Breast epithelium (tissue), 4 donors: ENCODE measurements at places on chromosomes 4 and X.

GRCh38 chrX:132631579-132632232 lies 142.9 kb upstream of the MBNL3 start:
- no peak for DNase-seq

GRCh38 chrX:19955306-19955705 lies 35.6 kb downstream of the BCLAF3 start:
- DNase-seq, result no peak

GRCh38 chr4:134906404-134907023 lies 704.9 kb upstream of the PABPC4L start:
- DNase-seq, result no peak

DNA sequence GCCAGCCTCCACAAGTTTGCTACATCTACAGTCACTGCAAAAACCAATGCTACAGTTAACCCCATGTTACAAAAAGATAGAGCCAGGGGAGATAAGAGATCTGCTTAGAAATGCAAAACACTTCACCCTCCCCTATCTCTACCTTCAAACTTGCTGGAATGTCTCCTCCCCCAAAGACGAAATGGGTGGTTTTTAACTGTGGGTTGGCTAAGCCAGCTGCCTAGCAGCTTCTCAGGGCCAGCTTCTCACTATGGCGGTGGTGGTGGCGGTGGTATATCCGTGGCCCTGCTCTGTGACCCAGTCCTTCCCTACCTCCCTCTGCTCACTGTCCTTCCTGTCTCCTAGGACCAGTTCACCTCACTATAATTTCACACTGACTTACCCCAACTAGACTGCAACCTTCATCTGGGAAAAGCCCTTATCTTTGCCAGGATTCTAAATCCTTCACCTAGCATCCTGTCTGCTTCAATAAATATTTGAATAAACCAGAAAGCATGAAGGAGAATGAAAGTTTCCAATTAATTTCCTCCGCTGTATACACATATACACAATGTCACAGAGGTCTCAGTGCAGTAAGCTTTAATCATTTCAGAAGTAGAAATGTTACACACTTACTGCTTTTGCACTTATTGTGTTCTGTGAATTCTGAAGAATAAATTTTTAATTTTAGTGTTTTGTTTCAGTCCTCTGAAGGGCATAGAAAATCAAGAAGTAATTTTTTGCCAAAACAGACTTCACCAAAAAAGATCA lies 46.3 kb downstream of the SH3KBP1 start:
- DNase-seq, result no peak

DNA sequence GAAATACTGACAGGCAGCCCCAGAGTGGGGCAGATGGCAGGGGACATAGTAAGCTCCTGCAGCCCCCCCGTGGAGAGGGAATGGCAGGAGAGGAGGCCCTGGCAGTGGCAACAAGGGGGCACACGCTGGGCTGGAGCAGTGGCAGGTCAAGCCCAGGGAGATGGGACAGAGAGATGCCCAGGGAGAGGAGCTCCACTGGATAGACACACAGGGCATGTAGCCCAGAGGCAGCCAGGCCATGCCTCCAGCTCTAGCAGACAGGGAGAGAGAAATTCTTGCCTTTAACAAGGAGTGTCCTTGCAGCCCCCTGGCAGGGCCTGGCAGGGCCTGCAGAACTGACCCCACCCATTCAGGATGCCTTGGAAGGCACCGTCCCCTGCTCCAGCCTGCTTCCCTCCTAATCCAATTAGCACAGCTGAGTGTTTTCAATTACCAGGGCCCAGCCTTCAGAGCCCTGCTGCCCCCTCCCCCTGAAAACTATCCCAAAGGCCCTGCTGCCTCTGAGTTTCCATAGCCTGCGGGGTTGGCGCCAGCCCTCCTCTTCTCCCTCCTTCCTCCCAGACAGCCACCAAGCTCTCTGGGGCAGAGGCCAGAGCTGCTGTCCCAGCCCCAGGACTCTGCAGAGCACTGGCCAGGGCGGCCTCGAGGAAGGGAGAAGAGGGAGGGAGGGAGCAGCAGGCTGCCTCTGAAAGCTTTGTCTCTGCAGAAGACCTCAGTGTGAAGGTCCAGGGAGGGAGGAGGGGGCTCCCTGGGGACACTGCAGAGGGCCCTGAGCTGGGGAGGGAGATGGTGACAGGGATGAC lies 12.5 kb downstream of the L1CAM start:
- DNase-seq, result no peak

GRCh38 chr4:71239365-71239764 lies 99.5 kb upstream of the SLC4A4 start:
- DNase-seq, result no peak

DNA sequence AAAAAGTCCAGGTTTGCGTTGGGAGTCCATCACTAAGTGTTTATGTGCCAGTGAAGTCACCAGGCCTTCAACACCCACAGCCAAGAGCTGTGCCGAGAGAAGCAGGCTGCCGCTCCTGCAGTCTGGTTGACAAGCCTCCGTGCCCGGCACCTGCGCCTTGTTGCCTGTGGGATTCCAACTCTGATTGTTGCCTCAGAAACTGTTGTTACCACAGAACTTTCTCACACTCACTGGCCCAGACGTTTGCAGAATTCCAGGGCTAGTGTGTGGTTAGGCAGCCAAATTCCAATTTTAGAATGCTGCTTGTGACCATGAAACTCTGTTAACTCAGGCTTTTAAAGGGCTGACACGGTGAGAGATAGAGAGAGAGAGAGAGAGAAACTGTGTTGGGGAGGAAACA lies 119.5 kb upstream of the LIMCH1 start:
- DNase-seq, result peak; percentile 64

DNA sequence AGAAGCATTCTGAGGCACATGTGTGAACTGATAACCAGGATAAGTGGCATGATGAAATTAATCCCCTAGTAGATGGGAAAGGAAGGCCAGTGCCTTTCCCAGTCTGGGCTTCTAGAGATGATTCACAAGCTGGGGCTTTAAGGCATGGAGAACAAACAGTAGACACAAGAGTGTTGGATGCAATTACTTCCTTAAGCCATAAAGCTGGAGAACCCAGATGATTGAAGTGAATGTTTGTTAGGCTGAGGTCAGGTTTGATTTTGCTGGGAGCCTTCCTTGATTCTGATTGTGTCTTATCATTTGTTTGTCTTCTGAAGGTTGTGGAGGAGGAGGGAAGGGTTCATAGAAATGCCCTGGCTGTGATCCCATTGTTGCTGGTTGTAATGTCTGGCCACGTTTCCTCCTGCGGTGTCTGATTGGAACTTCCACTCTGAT lies 125.2 kb downstream of the NHS start:
- no peak for DNase-seq

DNA sequence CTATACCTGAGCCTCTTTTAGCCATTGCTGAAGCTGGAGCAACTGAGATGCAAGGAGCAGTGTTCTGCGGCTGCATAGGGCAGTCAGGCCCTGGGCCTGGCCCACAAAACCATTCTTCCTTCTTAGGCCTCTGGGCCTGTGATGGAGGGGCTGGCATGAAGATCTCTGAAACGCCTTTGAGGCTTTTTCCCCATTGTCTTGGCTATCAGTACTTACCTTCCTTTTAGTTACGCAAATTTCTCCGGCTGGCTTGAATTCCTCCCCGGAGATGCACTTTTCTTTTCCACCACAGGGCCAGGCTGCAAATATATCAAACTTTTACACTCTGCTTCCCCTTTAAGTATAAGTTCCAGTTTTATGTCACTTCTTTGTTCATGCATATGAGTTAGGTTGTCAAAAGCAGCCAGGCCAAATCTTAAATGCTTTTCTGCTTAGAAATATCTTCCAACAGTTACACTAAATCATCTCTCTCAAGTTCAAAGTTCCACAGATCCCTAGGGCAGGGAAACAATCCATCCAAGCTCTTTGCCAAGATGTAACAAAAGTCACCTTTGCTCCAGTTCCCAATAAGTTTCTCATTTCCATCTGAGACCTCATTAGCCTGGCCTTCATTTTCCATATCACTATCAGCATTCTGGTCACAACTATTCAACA lies 194.4 kb upstream of the PCDH7 start:
- no peak for DNase-seq

GRCh38 chr4:38785901-38786402 lies 3.2 kb upstream of the TLR10 start:
- DNase-seq, result no peak

GRCh38 chr4:95867919-95868318 lies 28.0 kb downstream of the PDHA2 start:
- DNase-seq, result no peak

DNA sequence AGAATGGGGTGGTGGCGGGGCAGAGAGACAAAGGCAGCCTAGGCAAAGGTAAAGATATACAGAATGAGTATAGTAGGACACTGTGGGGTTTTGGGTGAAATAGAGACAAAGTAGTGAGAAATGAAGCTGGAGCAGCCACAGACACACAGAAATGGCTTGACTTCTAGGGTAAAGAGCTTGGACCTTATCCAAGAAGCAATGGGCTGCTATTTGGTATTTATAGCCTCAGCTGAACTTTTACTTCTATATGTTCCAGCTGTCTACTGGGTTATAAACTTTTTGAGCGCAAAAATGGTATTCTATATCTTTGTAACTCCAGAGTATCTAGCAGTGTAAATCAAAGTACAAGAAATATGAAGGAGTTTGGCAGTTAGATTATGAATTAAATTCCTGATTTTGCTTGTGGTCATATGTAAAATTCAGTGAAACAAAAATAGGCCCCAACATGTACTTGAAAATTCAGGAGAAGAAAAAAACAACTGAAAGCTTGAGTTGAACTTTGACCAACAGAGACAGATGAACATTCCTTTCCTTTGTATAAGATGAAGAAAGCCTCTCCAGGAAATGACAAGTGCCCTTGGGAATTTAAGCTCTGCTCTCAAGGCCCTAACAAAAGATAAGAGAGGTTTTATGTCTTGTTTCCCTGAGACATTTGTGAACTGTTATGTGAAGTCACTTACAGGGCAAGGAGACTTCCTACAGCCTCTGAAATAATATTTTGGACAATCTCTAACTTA lies 354.1 kb downstream of the CHIC1 start:
- DNase-seq, result no peak

DNA sequence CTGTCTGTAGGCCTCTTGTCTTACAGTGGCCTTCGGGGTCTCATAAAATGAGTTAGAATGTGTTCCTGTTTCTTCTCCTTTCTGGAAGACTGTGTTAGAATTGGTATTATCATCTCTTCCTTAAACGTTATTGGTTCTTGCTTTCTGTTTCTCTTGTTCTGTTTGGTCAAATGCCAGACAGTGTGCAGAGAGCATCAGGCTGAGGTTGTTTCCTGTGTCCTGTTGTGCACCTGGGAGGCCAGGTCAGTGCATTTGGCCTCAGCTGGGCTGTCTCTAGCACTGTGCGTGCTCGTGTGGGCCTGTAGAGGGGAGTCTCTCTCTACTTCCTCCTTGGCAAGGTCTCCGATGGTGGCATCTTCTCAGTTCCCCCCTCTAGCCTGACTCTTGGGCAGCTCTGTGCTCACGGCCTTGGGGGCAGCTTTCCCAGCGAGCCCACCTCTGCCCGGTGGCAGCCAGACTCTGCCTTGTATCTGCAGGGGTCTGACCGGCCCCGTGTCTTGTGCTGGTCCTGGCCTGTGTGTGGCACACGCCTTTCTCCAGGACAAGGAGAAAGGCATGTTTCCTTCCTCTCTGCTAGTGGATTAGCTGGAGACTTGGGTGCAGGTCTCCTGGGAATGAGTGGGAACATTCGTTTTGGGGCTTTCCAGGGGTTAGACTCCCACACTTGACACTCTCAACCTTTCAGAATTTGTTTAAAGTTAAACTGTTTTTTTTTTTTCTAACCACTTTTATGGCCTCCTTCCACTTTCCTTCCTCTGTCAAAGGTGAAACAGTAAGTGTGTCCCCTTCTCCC lies 62.3 kb downstream of the FAM193A start:
- DNase-seq, result no peak

DNA sequence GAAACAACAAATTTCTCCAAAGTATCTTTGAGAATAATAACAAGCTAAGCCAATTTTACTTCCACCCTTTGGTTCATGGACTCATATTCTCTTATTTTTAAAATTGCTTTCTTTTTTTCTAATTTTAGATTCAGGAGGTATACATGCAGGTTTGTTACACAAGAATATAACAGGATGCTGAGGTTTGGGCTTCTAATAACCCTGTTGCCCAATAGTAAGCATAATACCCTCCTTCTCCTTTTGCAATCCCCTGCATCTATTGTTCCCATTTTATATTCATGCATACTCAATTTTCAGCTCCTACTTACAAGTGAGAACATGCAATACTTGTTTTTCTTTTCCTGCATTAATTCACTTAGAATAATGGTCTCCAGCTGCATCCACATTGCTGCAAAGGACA lies 202.3 kb upstream of the FSTL5 start:
- no peak for DNase-seq
